ENCODE measurements at places on chromosomes 4 and X.

DNA sequence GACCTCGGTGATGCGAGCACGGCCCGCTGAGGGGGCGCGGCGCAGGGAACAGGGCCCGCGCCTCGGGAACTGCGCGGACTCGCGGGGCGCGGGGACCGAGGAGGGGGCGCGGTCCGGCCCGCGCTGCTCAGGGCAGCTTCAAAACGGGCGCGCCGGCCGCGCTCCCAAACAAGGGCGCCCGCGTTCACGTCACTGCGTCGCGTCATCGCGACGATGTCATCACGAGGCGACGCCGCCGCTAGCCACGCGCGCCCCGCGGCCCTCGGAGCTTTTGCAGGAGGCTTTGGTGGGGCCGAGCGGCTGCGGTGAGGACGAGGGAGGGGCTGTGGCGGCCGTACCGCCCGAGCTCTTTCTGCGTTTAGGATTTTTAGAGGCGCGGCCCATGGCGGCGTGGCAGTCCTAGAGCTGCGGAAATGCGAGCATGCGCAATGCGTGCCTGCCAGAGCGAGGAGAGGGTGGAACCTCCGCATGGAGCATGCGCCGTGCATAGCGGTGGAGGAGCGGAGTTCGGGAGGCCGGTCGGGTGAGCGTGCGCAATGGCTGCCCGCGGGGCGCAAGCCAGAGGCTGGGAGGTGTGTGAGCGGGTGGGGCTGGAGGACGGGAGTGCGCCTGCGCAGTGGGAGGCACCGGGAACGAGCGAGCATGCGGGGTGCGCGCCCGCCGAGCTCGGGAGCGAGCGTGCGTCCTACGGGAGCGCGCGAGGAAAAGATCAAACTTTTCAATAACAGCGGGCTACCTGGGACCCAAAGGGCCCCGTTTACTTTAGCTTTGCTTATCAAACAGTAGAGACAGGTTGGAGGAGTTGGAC is at the start of gene PPP2R3B:
TSS of gene PPP2R3B (minus strand) at position 140 of the 808 bp plus-strand sequence. CDS start 216 bp downstream, outside the sequence.
- peak; percentile 98 for DNase-seq

DNA sequence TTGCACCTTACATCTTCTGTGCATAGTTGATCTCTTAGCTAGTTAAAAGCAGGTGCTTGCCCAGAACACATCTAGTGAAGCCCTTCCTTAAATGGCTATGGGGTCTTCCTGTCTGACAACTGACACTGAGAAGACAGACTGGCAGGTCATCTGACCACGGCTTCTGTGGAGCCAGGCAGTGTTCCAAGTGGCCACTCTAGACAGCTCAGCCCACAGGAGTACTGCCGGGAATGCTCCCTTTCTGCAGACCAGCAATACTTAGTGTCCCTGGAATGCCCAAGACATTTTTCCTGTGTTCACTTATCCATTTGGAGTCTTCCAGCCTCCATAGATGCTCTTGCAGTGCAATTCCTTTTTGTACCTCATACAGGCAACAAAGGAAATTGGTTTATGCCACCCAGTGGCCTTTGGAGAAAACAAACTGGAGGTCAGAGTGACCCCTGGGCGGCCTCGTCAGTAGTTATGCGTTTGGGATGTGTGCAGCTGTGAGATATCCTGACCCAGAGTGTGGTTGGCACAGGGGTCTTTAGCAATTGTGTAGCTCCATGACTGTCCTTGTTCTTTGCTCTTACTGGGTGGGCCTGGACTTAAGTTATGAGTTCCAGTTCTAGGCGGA is 335.5 kb downstream of the ARHGAP10 start:
- DNase-seq: no peak

GRCh38 chr4:29711226-29711625 is 1008.9 kb upstream of the PCDH7 start:
- DNase-seq: no peak

- DNase-seq: peak; percentile 45
These were observed 3.6 kb downstream of the MID1IP1 start for GRCh38 chrX:38804682-38805431.

DNA sequence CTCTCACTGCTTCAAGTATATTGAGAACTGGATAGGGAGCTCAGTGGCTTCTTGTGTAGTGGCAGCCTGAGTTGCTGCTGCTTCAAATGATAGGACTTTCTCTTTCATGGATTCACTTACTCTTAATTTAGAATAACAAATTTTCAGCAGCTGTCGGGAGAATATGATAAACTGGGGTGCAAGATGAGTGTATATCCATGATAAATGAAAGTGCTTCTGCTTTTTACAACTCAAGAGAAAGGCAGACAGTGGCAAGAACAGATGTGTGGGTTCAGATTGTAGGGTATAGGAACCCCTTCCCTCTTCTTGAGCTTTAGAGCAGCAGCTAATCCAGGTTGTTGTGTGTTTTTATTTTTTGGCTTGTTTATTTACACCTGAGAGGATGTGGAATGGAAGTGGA is 1.0 kb downstream of the SH3BGRL start:
- DNase-seq: no peak

GRCh38 chr4:55001538-55001937 is 123.9 kb downstream of the KDR start:
- DNase-seq: no peak

DNA sequence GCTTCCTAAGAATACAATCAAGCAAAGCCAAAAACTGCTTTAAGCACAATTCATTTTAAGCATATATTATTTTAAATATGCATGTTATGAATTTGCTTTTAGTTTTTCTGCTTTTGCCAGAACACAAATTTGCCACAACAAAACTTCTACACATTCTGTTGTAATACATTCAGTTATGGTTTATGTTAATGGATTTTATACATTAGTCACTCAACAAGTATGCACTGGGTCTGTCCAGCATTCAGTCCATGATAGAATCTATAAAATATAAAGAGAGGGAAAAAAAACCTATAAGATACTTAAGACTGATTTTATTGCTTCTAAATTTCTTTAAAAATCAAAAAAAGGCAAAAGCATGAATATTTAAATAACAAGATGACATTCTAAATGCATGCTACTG is 22.2 kb downstream of the IQCM start:
- no peak for DNase-seq

- no peak for DNase-seq
These were observed 58.4 kb downstream of the SEPSECS start for GRCh38 chr4:25101836-25102235.

DNA sequence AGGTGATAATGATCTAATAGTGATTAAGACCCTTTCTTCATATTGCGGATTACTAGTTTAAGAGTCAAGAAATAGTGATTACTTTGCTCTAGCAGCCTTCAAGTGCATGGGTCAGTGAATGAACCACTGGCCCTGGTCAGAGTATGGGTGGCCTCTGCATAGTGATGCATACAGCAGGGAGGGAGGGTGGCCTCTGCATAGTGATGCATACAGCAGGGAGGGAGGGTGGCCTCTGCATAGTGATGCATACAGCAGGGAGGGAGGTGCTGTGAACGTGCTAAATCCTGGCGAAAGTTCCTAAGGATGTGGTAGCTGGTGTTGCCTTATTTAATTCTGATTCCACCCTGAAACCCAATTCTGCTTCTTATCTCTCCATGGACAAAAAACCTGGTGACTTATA is 246.7 kb upstream of the ARSJ start:
- no peak for DNase-seq

GRCh38 chr4:27811948-27812347 is 951.3 kb downstream of the STIM2 start:
- no peak for DNase-seq

GRCh38 chrX:48025561-48025960 is 18.8 kb downstream of the SPACA5 start:
- peak; percentile 52 for DNase-seq

DNA sequence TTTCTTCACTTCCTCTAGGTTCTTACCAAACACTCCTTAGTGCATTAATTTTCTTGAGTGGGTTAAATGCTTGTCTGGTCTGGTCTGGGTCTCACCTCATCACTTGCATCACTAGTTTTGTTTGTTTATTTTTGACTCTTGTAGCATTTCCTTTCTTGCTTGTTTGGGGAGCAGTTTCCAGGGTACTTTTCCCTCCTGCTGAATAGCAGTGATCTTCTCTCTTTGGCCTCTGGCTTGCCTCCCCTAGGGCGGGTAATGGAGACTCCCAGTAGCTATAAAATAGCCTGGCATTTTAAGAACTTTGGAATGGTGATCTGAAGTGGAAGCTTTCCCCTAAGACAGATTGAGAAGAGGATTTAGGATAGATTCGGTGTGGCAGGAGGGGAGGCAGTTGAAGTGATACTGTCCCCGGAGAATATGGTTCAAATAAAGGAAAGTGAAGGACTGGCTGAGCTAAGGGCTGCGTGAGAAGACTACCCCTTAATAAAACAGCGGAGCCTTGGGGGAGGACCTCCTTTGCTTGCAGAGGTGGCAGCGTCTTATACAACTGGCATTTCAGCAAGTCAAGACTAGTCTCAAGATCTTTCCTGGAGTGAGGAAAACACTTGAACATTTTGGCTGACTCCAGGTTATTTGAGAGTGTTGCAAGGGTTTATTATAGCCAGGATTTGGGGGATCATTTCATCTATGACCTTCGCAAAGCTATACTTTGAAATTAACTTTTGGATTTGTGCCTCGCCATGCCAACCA is 190.6 kb downstream of the FRAS1 start:
- DNase-seq: no peak

GRCh38 chr4:181662383-181662782 is 580.8 kb upstream of the TENM3 start:
- DNase-seq: no peak

GRCh38 chr4:35038079-35038805 is 1206.1 kb downstream of the ARAP2 start:
- DNase-seq: no peak

GRCh38 chrX:22963196-22963595 is 36.6 kb upstream of the DDX53 start:
- no peak for DNase-seq

DNA sequence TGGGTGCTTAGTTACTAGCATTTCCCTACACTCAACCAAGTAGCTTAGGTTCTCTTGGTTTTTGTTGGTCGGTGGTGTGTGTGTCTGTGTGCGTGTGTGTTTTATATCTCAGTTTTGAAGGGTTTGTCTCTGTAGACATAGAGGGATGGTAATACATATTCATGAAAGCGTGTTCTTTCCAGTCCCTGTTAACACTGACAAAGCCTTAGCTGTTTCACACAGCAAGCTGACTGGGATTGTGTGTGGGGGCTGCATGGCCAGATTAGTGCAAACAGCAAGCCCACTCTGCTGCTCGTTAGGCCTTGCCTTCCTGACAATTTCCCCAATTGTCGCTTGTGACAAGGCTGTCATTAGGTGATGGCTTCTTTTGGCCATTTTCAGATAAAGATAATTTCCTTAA is 43.9 kb downstream of the ALPK1 start:
- no peak for DNase-seq

GRCh38 chr4:57154191-57154590 is 44.0 kb upstream of the IGFBP7 start:
- no peak for DNase-seq

Measured in activated naive CD4-positive, alpha-beta T cell treated with anti-CD3 and anti-CD28 coated beads for 36 hours (primary cell).